PC-9 (cell line): ENCODE measurements at places on chromosomes 13 and 19. TPM values are rescaled to one million over a fixed set of nuclear protein-coding genes. Genes with fewer than 3 reads are reported as not detected.

Gene F10
- not detected in 2 replicates for total RNA-seq

GRCh38 chr13:37546087-37546486, 52.5 kb downstream of the POSTN start:
- DNase-seq = no peak

GRCh38 chr19:13026462-13027370, 31.4 kb downstream of the NFIX start:
- DNase-seq = no peak

Gene OR10H1
- total RNA-seq = 0.20 TPM in 1 of 2 replicates, not detected in the other

Gene S1PR2
- total RNA-seq = 6.9 and 7.3 TPM in 2 replicates

DNA sequence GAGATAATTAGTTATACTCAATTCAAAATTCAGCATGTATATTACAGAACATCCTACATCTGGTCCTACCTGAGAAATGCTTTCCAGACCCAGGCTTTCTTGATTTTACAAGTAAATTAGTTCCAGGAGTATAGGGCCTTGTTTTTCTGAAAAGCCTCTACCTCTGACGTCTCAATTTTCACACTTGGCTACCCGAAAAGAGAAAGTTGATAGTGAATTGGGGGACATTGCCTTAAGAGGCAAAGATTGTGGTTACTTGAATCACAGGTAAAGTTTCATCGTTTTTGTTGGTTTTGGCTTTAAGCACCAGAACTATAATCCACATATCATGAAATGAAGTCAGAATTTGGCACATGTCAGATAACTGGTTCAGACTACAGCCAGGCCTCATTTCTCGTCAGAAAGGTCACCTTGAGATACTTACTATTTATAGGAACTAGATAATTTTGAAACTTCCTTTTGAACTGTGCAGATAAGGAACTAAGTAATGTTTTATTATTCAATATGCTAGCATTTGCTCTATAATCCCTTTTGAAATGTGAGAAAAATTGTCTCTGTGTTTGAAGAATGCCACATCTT, 30.8 kb downstream of the FAM124A start:
- no peak for DNase-seq

DNA sequence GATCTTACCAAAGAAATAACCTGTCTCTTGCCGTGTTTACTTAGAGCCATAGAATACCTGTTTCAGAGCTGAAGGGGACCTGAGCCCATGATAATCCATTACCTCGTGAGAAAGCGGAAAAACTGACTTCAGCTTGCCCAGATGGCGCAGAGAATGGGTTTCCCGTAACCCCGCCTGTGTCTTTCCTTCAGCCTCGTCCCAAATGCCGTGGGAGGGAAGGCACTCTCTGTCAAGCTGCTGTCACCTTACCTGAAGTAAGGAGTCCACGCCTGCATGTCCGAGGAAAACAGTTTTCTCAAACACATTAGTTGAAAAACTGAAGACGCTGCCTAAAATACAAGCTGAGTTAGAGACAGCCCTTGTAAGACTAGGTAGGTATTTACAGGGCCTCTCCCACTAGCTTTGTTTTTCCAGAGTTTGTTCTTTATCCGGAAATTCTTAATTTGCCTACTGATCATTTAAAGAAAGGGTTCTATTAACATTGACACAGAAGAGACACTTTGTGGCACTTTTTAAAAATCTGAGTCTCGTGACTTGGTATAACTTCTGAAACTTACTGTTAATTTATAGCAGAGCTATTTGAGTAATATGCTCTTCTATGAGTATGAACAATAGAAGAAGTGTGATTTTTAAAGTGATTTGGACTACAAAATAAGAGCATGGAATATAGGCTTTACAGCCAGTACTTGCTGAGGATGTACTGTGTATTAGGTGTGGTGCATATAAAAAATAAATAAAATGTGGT, 1.3 kb upstream of the INTS6 start:
- DNase-seq = peak; percentile 12

Gene LTBP4
- total RNA-seq = 163 and 203 TPM in 2 replicates

- no peak for DNase-seq
These were observed 51.4 kb downstream of the VWA8 start for GRCh38 chr13:41909506-41909905.

GRCh38 chr19:45569619-45570421, 14.8 kb downstream of the OPA3 start:
- DNase-seq = peak; percentile 67

Gene PRKCSH
- 410 and 412 TPM in 2 replicates for total RNA-seq

Gene MIR17HG
- 6.5 and 6.9 TPM in 2 replicates for total RNA-seq

DNA sequence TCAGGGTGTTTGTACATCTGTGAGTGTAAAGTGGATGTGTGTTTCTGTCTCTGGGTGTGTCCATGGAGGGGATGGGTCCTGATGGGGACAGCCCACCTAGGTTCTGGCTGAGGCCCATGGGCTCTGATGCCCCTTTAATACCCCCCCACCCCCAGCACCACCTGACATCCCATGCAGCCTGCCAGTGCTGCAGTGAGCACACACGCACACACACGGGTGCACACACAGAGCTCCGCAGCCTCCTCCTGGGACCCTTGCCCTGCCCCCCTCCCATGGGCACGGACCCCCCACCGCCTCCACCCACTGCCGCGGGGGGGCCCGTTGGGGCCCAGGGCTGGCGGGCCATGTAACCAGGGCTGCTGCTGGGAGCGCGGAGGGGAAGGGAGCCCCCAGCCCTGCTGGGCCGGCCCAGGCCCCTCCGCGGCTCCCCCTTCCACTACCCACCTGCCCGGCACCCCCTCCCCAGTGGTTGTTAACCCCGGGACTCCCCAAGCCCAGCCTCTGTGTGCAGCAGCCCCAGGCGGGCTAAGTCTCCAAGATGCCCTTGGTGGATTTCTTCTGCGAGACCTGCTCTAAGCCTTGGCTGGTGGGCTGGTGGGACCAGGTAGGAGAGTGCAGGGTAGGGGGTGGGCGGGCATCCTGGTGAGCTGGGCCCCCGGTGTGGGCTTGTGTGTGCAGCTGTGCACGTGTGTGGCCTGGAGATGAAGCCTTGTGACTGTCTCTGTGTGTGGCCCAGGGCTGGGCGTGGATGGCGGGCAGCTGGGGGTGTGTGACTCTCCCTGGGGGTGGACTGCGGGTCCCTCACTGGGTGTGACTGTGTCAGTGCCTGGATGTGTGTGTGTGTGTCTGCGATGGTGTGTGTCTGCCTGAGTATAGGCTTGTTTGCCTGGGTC, 32.6 kb downstream of the PDE4A start:
- DNase-seq = no peak

DNA sequence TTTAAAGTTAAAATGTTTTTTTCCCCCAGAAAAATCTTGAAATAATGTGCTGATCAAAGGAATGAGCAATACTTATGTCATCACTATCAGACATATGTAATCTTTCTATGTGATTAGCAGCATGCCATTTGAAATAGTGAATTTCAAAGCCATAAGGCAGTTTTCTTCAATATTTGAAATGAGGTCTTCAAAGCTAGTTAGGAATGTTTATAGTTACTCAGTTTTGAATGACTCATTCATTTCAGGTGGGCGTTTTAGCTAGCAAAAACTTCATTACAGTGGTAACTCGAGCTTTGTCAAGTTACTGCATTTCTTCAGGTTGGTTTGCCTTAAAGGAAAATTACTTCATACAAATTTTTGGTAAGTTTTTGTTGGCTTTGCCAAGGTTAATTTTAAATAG, 102.1 kb downstream of the ATP8A2 start:
- DNase-seq = no peak

GRCh38 chr19:42088471-42089190, 12.7 kb downstream of the ZNF574 start:
- DNase-seq = no peak

DNA sequence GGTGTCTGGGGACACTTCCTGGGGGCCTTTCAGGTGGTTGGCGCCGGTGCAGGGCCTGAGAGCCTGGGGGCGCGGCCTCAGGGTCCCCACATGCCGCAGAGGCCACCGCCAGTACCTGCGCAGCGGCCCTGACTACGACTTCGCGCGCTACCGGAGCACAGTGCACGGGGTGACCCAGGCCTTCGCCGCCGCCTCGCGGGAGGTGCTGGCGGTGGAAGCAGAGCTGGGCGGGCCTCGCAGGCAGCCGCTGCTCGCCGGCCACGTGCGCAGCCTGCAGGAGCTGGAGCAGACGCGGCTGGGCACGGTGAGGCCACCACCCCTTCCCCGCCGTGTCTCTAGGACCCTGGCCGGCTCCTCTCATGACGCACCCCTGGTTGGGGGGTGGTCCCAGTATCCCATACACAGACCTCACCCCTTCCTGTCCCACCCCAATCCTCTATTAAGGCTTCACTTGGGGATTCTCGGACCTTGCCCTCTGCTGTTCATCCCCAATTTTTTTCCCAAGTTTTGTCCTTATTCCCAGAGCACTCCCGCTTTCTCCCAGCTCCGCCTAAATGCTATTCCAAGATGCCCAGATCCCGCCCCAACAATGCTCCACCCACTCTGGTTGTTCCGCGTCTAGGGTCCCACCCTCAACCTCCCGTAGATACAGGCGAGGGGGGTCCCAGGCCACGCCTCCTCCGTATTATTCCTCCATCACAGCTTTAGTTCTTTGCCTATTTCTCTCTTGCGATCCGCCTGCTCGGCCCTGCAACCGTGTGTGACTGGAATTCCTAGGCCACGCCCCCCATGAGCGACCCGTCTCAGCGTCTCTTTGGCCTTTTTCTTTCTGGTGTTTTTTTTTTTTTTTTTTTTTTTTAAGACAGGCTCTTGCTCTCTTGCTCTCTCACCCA, 1.0 kb downstream of the REX1BD start:
- peak; percentile 70 for DNase-seq

DNA sequence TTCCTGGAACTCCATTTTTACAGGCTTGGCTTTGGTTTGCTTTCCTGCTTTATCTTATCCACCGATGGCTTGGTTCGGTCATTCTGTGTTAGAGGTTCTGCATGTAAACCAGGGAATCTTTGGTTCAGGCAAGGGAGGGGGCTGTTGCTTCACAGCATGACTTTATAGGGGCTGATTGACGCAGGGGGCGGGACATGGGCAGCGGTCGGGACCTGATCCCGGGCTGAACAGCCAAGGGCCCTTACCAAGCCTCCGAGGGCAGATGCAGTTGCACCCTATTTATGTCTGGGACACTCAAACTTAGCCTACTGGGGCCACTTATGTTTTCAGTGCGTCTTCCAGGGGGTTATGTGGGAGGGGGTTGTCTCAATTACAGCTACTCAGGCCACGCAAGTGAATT, 312.4 kb downstream of the ZNF536 start:
- no peak for DNase-seq

GRCh38 chr13:58144616-58145015, 513.1 kb downstream of the PCDH17 start:
- no peak for DNase-seq

DNA sequence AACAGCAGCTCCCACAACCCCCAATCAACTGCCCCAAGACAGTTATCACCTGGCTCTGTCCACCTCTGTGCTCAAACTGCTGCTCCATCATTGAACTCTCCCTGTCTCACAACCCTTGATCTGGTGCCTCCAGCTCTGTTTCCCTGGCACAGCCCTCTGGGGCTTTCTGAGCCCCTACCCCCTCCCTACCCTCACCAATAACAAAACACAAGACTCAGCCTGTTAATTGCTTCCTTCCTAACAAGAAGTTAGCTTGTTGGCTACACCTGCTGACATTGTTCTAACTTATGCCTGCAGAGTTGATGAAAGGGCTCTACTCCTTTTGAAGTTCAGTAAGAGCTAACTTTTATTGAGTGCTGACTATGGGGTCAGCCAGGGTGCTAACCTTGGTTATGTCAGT, 99.4 kb upstream of the FNDC3A start:
- no peak for DNase-seq

- no peak for DNase-seq
These were observed 86.5 kb downstream of the DACH1 start for GRCh38 chr13:71780546-71780945.

- no peak for DNase-seq
These were observed 688 bp downstream of the ZNF225 start for GRCh38 chr19:44113784-44114390.

Gene CPB2
- total RNA-seq = not detected in 2 replicates

GRCh38 chr13:26914624-26915023, 154.0 kb upstream of the GPR12 start:
- no peak for DNase-seq

DNA sequence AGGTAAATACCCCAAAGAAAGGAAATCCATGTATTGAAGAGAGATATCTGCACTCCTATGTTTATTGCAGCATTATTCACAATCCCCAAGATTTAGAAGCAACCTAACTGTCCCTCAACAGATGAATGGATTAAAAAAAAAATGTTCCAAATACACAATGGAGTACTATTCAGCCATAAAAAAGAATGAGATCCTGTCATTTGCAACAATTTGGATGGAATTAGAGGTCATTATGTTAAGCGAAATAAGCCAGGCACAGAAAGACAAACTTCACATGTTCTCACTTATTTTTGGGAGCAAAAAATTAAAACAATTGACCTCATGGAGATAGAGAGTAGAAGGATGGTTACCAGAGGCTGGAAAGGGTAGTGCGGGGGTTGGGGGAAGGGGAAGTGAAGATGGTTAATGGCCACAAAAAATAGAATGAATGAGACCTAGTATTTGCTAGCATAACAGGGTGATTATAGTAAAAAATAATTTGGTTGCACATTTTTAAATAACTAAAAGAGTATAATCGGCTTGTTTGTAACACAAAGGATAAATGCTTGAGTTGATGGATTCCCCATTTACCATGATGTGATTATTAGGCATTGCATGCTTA, 9.7 kb upstream of the ZNF709 start:
- no peak for DNase-seq

Gene RHPN2
- 21.3 and 28.5 TPM in 2 replicates for total RNA-seq

Gene VSIG10L
- total RNA-seq = 2.3 and 2.8 TPM in 2 replicates

GRCh38 chr13:97211300-97211699, 10.8 kb upstream of the MBNL2 start:
- no peak for DNase-seq

GRCh38 chr19:8221161-8221560, 12.0 kb downstream of the CERS4 start:
- no peak for DNase-seq

- DNase-seq = no peak
These were observed 301.6 kb downstream of the FGF14 start for GRCh38 chr13:102100234-102100633.

DNA sequence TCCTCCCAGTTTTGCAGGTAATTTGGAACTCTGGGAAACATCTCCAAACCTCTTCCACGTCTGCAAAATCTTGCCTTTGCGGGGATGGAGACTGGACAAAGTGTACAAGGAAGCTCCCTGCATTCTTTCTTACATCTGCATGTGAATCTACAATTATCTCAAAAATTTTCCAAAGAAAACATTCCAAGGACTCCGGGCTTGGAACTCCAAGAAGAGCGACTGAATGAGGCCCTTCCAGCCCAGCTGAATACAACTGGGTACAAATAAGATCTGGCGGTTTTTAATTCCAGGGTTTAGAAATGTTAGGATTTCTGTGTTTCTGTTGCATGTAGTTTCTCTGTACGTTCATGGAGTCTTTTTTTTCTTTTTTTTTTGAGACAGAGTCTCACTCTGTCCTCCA, 28.5 kb downstream of the EXOC3L2 start:
- no peak for DNase-seq

Gene ZNF548
- total RNA-seq = 18.0 and 18.2 TPM in 2 replicates

GRCh38 chr13:19888799-19889198, 25.4 kb upstream of the ZMYM5 start:
- DNase-seq = no peak

Gene C2CD4C
- 1.2 and 2.1 TPM in 2 replicates for total RNA-seq

Gene GPR12
- not detected in 2 replicates for total RNA-seq

- DNase-seq = no peak
These were observed 42.9 kb upstream of the PCDH9 start for GRCh38 chr13:67273001-67273400.

GRCh38 chr13:26062853-26063444, 11.1 kb upstream of the SHISA2 start:
- no peak for DNase-seq
